ENCODE measurements at places on chromosomes 7 and 10. TPM values are rescaled to one million over a fixed set of nuclear protein-coding genes. Genes with fewer than 3 reads are reported as not detected.

HOXA4 gene
- total RNA-seq, result 1.6 TPM

SPDYE3 gene
- total RNA-seq, result not detected

MORN4 gene
- total RNA-seq, result 6.4 TPM

GAD2 gene
- total RNA-seq, result not detected

C7orf33 gene
- not detected for total RNA-seq

NUTM2A gene
- total RNA-seq, result 0.08 TPM
